ENCODE measurements at places on chromosomes 13 and 19. TPM values are rescaled to one million over a fixed set of nuclear protein-coding genes. Genes with fewer than 3 reads are reported as not detected.

Gene LILRB2
- total RNA-seq: not detected

Gene CYP2A13
- not detected for total RNA-seq

Gene NPAS1
- 0.79 TPM for total RNA-seq

Gene CEACAM8
- total RNA-seq: not detected

Gene FARP1
- total RNA-seq: 21.5 TPM

Gene CEACAM20
- not detected for total RNA-seq

Gene KLK4
- total RNA-seq: not detected

Gene CGB1
- total RNA-seq: not detected

Gene DMKN
- total RNA-seq: 3.6 TPM

Gene RNF113B
- not detected for total RNA-seq

Gene C5AR1
- total RNA-seq: 0.39 TPM

Gene FGF9
- total RNA-seq: 0.39 TPM

Gene CHAMP1
- 12.8 TPM for total RNA-seq

Gene ECSIT
- total RNA-seq: 26.6 TPM

Gene NKPD1
- 0.26 TPM for total RNA-seq

Gene PRSS57
- not detected for total RNA-seq

Gene LHB
- total RNA-seq: not detected

Gene VAV1
- 0.03 TPM for total RNA-seq

Gene FLT1
- 3.8 TPM for total RNA-seq

Gene MISP3
- 1.6 TPM for total RNA-seq

Gene RFPL4AL1
- not detected for total RNA-seq

Gene NRTN
- 0.07 TPM for total RNA-seq

Gene PEG3
- 4.6 TPM for total RNA-seq

Gene SIGLEC5
- not detected for total RNA-seq

Gene SCAMP4
- 66.8 TPM for total RNA-seq

Gene DNAAF3
- total RNA-seq: 0.10 TPM

Gene SMIM44
- not detected for total RNA-seq

Gene ZNF154
- 8.1 TPM for total RNA-seq
